ENCODE measurements at places on chromosomes 2 and 18.
A peak's percentile ranks its signal among the peaks of the same experiment; 100 is the strongest.

GRCh38 chr2:3260959-3261358 is 116.7 kb downstream of the EIPR1 start:
- no peak for DNase-seq

GRCh38 chr2:172937884-172938712 is 137.5 kb upstream of the MAP3K20 start:
- DNase-seq: peak; percentile 14

DNA sequence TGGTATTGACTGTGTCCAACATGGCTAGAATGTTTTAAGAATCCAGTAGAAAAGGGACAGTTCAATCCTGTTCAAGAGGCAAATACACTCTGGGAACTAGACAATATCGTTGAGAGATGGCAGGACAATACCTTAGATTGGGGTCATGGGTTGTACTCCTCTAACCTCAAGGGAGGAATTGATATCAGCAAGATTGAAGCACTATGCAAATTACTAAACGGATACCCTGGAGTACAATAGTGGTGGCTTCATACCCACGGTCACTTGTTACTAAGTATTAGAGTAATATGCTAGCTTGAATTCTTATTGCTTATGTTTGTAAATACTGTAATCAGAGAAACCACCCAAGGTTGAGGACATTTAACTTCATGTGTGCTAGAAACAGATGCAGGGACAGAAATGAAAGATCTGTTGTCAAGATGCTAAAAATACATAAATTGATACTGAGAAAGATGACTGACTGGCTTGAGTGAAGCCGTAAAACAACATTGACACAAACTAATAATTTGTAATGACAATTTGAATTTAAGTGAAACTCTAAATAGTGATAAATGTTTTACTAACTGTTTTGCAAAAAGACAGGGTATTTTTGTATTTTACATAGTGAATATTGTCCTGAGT is 73.3 kb downstream of the KCNJ3 start:
- no peak for DNase-seq

DNA sequence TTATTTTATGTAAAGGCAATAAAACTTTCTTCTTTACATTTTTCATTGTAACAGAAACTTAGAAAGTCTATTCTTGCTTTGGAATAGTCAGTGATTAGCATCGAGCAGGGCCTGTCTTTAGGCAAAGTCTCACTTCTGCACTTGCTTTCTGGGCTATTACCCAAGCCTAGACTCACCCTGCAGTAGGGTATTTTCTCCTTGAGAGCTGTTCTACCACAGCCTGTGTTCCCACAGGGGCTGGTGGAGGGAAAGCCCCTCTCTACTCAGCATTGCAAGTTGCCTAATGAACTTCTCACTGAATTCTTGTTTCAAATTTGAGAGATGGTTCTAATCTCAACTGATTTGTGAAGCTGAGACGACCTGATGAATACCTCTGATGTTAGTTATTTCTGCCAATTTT is 111.7 kb upstream of the KLHL14 start:
- no peak for DNase-seq

GRCh38 chr2:44351088-44351487 is 10.2 kb downstream of the PREPL start:
- DNase-seq: no peak

DNA sequence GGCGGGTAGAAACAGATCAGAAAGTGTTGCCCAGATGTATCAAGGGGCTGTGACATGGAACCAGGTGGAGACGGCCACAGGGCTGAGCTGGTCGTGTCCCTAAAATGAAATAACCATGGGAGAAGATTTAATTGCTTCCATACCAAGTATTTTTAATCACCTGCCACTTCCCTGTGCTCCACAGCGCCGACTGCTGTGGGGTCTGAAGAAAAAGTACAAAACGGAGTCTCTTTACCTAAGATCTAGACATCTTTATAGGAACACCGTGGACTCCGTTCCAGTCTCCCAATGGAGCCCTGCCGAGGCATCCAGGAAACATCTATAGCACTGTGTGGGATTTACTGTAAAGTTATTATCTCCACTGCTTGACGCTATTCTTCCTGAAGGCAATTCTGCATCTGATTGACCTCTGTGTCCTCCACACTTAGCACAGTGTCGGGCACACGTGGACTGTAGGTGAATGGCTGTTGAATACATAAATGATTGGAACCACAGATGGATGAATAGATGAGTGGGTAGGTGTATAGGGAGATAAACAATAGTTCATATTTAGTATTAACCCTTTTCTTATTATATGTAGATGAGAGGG is 21.6 kb upstream of the GYPC start:
- no peak for DNase-seq

DNA sequence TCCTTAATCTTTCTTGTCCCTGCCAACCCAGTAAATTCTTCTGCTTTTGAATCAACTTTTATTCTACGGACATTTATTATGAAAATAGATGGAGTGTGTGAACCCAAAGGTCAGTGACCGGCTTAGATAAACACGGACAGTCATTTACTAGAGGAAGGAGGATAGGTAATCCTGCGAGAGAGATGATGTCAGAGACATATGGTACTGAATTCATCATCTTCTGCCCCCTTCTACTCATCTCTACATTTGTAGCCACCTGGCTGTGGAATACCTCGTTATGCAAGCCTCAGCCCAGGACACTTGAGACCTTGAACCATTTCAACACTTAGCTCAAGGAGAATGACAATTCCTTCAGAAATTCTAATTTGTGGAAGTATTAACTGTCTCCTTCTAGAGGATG is 443.6 kb downstream of the TDRD15 start:
- DNase-seq: no peak

GRCh38 chr2:86461042-86461743 is 20.0 kb downstream of the KDM3A start:
- no peak for DNase-seq

- DNase-seq: no peak
Observed at GRCh38 chr18:30522288-30522929, 520.1 kb downstream of the DSC3 start.

GRCh38 chr18:25990473-25990872 is 99.9 kb downstream of the SS18 start:
- DNase-seq: no peak

DNA sequence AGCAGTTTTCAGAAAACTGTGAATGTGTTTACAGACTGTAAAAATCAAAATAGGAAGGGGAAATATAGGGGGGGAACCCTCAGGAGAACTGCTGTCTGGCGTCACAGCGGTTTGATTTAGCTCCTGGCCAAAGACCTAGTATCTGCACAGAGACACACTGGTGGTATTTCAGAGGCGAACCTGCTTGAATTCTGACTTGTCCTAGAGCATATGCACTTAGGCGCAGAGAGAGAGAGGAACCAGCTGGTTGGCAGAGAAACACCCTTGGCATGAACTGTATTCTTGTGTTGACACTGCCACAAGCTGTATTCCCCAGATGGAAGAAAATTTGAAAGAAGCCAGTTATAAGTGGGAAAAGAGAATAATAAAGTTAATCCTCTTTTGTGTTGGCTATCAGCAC is 506.5 kb upstream of the NRP2 start:
- DNase-seq: peak; percentile 39

DNA sequence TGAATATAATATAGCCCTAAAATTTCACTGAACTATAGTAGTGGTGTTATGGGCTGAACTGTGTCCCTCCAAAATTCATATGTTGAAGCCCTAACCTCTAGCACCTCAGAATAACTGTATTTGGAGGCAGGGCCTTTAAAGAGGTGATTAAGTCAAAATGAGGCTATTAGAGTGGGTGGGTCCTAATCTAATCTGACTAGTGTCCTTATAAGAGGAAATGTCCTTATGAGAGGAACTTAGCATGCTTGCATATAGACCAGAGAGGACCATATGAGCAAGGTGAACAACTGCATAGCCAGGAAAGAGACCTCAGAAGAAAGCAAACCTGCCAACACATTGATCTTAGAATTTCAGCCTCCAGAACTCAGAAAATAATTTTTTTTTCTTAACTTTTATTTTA is 238.4 kb downstream of the ZEB2 start:
- no peak for DNase-seq

DNA sequence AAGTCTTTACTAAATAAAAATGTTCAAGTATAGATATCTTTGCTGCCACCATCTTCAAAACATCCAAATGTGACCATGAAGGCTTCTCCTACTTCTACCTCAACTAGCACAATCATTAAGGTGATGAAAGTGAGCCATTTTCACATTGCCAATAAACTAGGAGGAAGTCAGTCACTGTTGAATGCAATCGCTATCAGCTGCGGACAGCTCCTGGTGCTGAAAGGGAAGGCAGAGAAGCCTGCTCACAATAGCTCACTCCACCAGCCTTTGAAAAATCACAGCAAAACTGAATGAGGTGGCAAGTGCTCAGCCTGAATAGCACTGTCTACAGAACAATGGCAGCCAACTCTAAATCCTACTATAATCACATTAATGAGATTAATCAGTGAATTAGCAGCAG is 2.2 kb downstream of the MYT1L start:
- DNase-seq: peak; percentile 92

DNA sequence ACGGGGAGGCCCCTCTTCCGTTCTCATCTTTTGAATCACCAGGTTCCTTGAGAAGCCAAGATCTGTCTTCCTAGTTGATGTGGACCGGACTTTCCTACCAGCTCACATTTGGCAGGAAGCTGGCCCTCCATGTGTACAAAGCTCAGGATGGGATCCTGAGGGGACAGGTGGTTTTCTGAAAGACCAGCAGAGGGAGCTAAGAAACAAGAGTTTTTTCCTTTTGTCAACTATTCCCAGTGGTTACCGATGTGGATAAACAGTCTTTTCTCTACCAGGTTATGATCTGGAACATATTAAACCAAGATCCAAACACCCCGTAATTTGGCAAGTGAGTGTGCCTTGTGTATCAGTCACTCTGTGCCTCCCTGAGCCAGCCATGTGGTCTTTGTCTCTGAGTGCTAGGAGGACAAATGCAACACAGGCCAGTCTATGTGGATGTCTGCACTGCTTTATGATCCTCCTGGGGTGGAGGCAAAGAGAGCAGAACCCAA is 25.1 kb upstream of the ARHGAP25 start:
- DNase-seq: peak; percentile 70

GRCh38 chr2:72454189-72454588 is 306.5 kb upstream of the CYP26B1 start:
- no peak for DNase-seq

GRCh38 chr2:102637358-102637757 is 18.0 kb downstream of the SLC9A2 start:
- DNase-seq: no peak

DNA sequence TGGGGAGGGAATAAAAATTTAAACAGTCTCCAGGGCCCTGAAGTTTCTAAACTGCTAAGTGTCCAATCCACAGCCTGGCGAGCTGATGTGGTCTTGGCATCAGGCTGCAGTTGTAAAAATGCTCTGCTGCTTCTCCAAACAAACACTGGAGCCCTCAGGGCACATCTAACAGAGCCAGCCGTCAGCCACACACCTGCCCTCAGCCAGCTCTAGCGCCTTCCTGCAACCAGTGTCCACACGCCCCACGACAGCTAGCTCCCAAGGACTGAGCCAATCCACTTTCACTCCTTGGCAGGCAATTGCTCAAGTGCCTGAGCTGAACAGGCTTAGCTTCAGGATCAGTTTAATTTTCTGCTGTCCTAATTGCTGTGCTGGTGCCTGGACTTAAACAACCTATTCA is 446.4 kb upstream of the RAB12 start:
- DNase-seq: no peak

GRCh38 chr2:200397785-200398184 is 91.3 kb downstream of the SPATS2L start:
- DNase-seq: no peak

DNA sequence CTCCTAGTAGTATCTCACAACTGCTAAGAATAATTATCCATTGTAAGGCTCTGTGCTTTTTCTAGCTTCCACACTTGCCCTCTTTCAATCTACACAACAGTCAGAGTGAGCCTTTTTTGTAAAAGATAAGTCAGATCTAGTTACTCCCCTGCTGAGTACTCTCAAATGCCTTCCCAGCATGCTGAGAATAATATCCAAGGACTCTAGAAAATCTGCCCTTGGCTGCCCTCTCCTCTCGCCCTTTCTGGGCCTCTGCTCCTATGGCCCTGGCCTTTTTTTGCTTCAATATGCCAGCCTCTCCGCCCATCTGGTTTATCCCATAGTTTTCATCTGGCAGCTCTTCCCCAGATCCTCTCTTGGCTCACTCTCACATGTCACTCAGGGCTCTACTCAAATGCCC is 455.9 kb upstream of the UBE2E3 start:
- no peak for DNase-seq

DNA sequence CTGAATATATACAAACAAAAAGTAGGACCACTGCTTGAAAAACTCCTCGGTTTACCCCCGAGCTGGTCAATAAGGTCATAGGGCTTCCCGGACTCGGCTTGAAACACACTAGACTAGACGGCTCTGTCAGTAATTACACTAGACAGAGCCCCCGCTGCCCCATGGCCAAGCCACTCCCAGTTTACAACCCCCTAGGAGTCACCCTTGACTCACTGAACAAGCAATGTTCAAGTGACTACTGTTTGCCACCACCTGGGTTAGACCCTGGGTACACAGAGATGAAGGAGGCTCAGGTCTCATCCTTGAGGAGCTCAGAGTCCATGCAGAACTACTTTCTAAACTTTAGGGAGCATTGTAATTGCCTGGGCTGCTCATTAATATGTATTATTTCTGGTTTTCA is 13.7 kb upstream of the PRELID3A start:
- no peak for DNase-seq

GRCh38 chr2:19041434-19042041 is 316.9 kb downstream of the OSR1 start:
- no peak for DNase-seq

DNA sequence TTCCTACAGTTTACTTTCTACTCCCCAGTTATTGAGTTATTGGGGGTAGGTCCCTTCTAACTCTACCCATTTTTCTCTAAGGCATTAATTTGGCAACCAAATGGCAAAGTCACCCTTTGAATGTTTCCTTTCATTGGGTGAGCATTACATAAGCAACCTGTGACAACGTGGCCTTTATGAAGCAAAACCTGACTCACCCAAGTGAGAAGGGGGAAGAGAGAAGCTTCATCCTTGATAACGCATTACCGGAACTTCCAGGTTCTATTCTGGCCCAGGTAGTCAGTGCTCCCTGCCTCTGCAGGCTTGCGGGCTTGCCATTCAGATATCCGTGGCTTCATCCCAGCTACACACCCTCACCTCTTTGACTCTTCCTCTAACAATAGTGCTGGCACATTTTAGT is 39.1 kb upstream of the FAM124B start:
- DNase-seq: no peak
